ENCODE measurements at places on chromosomes 5 and 9. TPM values are rescaled to one million over a fixed set of nuclear protein-coding genes. Genes with fewer than 3 reads are reported as not detected.
A peak's percentile ranks its signal among the peaks of the same experiment; 100 is the strongest.

MEIKIN gene
- 0.55 TPM for total RNA-seq

KCNV2 gene
- total RNA-seq, result not detected

GABRA1 gene
- not detected for total RNA-seq

BTNL8 gene
- total RNA-seq, result not detected

CTXN3 gene
- total RNA-seq, result not detected

SNX30 gene
- 9.6 TPM for total RNA-seq

GPX8 gene
- not detected for total RNA-seq

CLIC3 gene
- total RNA-seq, result 14.7 TPM

ORM2 gene
- not detected for total RNA-seq

PLPP7 gene
- 0.42 TPM for total RNA-seq

THBS4 gene
- 0.47 TPM for total RNA-seq

QRFP gene
- not detected for total RNA-seq

DNA sequence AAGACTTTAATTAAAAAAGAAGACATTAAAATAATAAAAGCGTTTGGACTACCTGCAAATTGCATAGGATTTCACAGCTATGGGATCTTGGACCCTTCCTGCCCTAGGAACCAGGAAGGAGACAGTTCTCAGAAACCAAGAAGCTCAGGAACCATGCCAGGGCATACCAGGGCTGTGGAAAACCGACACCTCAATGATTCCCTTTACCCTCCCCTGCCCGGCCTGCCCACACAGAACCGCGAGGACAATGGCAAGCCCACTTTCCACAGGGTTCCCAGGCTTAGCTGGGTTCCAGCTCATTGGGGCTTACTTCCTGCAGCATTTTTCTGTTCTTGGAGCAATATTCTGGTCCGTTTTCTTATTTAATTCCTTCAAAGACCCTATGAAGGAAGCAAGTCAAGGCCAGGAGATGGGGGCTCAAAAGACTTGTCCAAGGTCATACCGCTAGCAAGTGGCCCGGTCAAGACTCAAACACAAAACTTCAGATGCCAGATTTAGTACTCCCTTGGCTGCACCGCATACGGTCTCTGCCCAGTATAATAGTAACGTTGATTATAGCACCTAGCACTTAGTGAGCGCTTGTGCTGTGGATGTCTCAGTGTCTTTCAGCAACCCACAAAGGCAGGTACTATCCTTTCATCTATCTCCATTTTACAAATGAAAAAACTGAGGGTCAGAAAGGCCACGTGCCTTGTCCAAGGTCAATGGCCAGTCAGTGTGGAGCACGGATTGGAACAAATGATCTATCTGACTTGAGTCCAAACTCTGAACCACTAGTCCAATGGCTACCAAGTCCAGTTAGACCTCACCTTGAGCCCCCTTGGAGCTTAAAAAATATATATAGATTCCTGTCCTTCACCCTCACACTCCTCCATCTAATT is 6.8 kb downstream of the FAT2 start:
- no peaks in the 10 kb centered on the region for H3K4me1 ChIP-seq
- DNase-seq, result no peak
- no peak overlapping the region for H3K27ac ChIP-seq
- H3K27me3 ChIP-seq, result no peaks in the 10 kb centered on the region
- no peak overlapping the region for H3K4me3 ChIP-seq

DNA sequence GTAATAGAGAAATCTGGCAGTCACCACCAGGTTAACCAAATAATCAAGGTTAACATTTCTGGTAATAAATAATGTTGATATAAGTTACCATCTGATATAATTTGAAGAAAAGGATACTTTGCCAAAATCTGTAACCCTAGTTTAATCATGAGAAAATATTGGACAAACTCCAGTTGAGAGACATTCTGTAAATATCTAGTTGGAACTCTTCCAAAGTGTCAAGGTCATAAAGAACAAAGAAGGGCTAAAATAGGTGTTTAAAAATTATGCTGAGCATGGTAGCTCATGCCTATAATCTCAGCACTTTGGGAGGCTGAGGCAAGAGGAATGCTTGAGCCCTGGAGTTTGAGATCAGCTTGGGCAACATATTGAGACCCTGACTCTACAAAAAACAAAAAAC is 253.3 kb downstream of the MRPS30 start:
- no peak overlapping the region for H3K4me3 ChIP-seq
- no peaks in the 10 kb centered on the region for H3K4me1 ChIP-seq
- H3K36me3 ChIP-seq, result no peaks in the 10 kb centered on the region

- DNase-seq, result no peak
- H3K4me3 ChIP-seq, result peak overlapping the region; percentile 96
- H3K4me1 ChIP-seq, result peaks cover 18% of the 10 kb centered on the region
- H3K27me3 ChIP-seq, result no peaks in the 10 kb centered on the region
Measured at GRCh38 chr9:113409883-113410206, 630 bp downstream of the POLE3 start.

DNA sequence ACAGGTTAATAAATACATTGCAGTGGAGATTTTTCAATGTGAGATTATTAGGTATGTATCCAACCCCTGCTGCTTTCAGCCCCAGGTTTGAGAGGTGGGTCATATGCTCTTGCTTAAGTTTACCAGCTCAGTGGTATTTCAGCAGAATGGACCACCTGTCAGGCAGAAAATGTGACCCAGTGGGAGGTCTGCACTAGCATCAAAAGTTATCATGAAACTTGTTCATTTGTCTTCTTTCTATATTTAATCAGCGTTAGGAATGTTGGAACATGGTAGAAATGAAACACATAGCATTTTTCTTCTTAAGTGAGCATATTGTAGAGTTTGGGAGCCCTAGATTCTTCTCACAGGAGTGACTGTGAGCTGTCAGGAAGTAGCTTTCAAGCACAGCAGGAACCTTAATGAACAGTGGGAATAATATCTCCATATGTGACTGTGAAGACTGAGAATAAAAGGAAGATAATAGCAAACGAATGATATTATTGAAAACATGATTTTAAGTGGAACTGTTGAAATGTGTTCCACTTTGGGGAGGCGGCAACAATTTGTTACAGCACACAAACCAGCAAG is 596.9 kb upstream of the CDH6 start:
- no peaks in the 10 kb centered on the region for H3K27me3 ChIP-seq
- DNase-seq, result no peak

- H3K27ac ChIP-seq, result no peak overlapping the region
- no peak overlapping the region for H3K4me3 ChIP-seq
- no peaks in the 10 kb centered on the region for H3K4me1 ChIP-seq
- no peak for DNase-seq
- H3K36me3 ChIP-seq, result no peaks in the 10 kb centered on the region
- H3K27me3 ChIP-seq, result peaks cover 11% of the 10 kb centered on the region
Measured at GRCh38 chr5:142175461-142176142, 67.0 kb downstream of the NDFIP1 start.

GRCh38 chr5:41876678-41877077 is 6.5 kb upstream of the OXCT1 start:
- no peaks in the 10 kb centered on the region for H3K27me3 ChIP-seq
- DNase-seq, result no peak
- peaks cover 9% of the 10 kb centered on the region for H3K4me1 ChIP-seq
- peaks cover 5% of the 10 kb centered on the region for H3K36me3 ChIP-seq

DNA sequence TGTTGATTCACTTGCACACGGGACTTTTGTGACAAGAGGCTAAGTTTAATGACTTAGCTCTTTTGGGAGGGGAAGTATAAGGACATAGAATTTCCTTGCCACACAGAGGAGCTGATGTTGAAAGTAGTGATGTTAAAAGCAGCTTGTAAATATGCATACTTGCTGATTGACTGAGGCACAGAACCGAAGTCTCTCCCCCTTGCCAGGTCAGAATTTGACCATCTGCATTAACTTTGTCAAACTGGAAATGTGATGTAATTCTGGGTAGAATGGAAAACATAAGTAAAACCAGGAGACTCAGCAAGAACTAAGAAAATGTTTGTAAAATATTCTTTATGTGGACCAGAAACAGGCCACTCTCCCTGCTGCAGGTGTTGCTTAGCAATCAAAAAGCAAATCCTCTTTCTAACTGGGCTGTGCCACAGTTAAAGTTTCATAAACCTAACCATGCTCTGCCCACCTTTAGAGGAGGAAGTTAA is 284.2 kb downstream of the NR3C1 start:
- H3K4me3 ChIP-seq, result no peak overlapping the region
- no peak overlapping the region for H3K27ac ChIP-seq
- DNase-seq, result no peak
- H3K27me3 ChIP-seq, result no peaks in the 10 kb centered on the region
- peaks cover 14% of the 10 kb centered on the region for H3K36me3 ChIP-seq

GRCh38 chr5:126801992-126802294 is 25.0 kb downstream of the LMNB1 start:
- H3K27ac ChIP-seq, result no peak overlapping the region
- no peak overlapping the region for H3K4me3 ChIP-seq
- H3K4me1 ChIP-seq, result peaks cover 37% of the 10 kb centered on the region
- peaks cover 31% of the 10 kb centered on the region for H3K36me3 ChIP-seq
- no peaks in the 10 kb centered on the region for H3K27me3 ChIP-seq
- no peak for DNase-seq

DNA sequence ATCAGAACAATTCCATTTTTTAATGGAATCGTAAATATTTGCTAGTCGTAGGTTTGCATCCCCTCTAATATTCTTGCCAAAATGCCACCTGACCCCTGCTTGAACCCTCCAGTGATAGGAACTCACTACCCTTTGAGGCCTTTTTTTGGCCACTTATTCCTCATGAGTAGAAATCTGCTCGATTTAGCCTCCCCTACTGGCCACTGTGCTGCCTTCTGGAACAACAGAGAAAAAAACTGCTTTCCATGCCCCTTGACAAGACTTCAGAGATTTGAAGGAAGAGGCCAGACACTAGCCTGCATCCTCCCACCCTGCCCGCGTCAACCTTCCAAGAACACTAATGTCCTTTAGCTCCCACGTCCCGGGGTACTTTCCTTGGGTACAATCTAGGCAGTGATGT is 4.1 kb downstream of the CCDC69 start:
- peaks cover 74% of the 10 kb centered on the region for H3K4me1 ChIP-seq
- DNase-seq, result no peak
- peak overlapping the region; percentile 47 for H3K4me3 ChIP-seq
- peaks cover 34% of the 10 kb centered on the region for H3K36me3 ChIP-seq

DNA sequence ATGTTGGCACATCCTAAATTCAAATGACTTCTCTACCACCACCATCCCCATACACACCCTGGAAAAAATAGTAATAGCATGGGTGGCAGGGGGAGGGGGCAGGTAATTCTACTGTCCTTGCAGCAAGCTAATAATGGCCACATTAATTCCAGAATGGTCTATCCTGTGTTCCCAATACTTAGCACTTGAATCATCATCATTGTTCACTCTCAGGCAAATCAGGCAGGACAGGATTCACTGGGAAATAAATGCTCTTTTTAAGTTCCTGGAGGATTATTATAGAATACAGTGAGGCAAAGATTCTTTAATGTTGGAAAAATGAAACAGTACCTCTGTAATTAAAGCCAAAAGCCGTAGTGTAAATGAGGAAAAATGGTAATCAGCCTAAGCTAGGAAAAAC is 254.5 kb downstream of the ARRDC3 start:
- peaks cover 8% of the 10 kb centered on the region for H3K36me3 ChIP-seq
- peaks cover 13% of the 10 kb centered on the region for H3K27me3 ChIP-seq
- H3K4me1 ChIP-seq, result no peaks in the 10 kb centered on the region
- DNase-seq, result no peak

DNA sequence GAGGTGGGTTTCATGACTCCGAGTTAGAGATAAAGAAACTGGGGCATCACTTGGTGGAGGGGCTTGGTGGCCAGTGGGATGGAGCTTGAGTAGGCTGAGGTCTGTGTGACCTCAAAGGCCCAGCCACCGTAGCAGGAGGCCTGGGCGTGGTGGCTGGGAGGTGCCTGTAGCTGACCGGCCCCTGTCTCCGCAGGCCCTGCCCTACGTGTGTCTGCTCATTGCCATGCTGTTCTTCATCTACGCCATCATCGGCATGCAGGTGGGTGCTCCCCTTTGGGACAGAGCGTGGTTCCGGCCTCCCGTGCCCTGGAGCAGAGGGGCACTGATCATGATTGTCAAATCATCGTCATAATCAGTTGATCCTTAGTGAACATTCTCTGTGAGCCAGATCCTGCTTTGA is 196.2 kb downstream of the CACNA1B start:
- H3K4me3 ChIP-seq, result no peak overlapping the region
- H3K27ac ChIP-seq, result no peak overlapping the region
- H3K27me3 ChIP-seq, result peaks cover 2% of the 10 kb centered on the region
- H3K4me1 ChIP-seq, result no peaks in the 10 kb centered on the region
- H3K36me3 ChIP-seq, result no peaks in the 10 kb centered on the region

DNA sequence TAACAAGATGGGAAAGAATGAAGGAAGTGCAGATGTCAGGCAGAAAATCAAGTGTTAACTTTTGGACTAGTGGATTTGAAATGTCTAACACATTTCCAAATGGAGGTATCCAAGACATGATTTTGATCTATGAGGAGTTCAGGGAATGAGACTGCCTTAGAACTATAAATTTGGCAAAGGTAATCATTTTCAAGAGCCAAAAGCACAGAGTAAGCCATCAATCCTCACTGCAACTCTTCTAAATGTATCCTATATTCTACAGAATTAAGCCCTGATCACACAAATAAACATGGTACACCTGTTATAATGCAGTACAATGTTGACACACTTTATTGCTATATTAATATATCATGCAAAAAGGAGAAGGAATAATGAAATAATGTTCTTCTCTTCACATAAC is 55.6 kb downstream of the SETX start:
- no peak for DNase-seq
- peak overlapping the region; percentile 49 for H3K27ac ChIP-seq
- no peaks in the 10 kb centered on the region for H3K27me3 ChIP-seq
- no peak overlapping the region for H3K4me3 ChIP-seq
- H3K4me1 ChIP-seq, result peaks cover 17% of the 10 kb centered on the region
- H3K36me3 ChIP-seq, result peaks cover 42% of the 10 kb centered on the region

DNA sequence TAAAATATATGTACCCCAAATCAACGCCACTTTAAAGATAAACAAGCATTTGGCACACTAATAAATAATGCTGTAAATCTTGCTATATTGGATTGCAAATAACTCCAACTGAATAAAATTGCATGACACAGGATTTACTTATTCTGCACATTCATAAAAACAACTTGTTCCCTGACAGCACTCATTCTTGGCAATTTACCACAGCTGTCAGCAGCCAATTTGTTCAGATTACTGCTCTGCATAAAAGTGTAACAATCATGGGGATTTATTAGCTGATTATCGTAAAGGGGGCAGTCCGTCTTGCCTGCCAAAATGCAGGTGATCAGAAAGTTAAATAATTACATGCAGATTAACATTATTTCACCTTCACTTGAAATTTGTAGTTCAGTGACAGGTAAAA is 285.3 kb downstream of the SLF1 start:
- DNase-seq, result no peak
- H3K4me1 ChIP-seq, result no peaks in the 10 kb centered on the region
- H3K36me3 ChIP-seq, result no peaks in the 10 kb centered on the region
- H3K4me3 ChIP-seq, result no peak overlapping the region
